CD4-positive, alpha-beta T cell treated with Interleukin-1 beta for 1 hour (primary cell): ENCODE measurements at places on chromosomes 7 and 10.

GRCh38 chr7:156515911-156516790 is 124.4 kb upstream of the RNF32 start:
- no peak for DNase-seq

DNA sequence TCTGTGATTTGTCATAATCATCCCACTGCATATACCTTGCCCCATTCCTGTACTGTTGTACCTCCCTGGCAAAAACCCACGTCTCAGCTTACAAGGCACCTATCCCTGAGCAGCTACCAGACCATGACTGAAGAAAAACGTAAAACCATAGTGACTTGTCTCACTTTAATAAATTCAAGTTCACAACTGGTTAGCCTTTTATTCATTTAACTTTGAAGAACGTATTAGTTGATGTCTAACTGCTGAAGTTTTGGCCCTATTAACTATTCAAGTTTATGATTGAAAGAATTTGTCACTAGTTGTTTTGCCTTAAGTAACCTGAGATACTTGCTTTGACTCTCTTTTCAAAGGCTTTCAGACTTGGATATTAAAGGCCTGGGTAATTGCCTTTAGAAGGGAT is 59.7 kb downstream of the GALNT11 start:
- DNase-seq = no peak

DNA sequence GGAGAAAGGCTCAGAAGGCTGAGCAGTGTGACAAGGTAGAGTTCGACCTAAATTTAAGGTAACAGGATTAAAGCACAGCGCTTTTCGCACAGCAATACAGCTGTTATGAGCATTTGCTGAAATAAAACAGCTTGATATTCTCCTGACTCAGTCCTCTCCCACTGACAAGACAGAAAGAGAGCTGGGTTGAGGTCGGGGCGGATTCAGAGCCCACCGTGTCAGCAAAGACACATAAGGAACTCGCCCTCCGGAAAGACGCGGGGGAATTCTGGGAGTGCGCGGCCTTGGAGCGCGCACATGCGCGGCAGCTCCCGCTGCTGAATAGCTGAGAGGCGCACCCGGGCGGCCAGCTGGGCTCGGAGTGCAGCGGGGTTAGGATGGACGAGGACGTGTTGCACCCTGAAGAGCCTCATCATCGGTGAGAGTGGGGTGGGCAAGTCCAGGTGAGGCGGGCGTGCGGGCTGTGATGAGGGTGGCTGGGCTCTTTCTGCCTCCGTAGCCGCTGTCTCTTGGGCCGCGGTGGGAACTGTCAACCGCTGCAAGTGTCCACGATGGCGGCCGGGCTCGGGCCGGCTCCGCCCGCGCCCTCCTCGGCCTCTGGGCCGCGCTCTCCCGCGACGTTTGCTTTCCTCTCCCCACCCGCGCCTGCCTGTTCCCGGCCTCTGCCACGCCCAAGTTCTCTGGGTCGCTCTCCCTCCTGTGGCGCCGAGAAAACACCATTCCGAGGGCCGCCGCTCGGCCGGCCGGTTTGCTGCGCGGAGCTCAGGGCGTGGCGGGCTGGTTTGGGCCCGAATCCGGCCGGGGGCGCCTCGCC is 120.6 kb downstream of the LYZL1 start:
- DNase-seq = peak; percentile 37

GRCh38 chr7:111953611-111954010 is 252.6 kb downstream of the DOCK4 start:
- no peak for DNase-seq

GRCh38 chr10:103888113-103888841 is 29.7 kb downstream of the STN1 start:
- no peak for DNase-seq

GRCh38 chr7:10592604-10593003 is 381.1 kb upstream of the PHF14 start:
- DNase-seq = no peak

DNA sequence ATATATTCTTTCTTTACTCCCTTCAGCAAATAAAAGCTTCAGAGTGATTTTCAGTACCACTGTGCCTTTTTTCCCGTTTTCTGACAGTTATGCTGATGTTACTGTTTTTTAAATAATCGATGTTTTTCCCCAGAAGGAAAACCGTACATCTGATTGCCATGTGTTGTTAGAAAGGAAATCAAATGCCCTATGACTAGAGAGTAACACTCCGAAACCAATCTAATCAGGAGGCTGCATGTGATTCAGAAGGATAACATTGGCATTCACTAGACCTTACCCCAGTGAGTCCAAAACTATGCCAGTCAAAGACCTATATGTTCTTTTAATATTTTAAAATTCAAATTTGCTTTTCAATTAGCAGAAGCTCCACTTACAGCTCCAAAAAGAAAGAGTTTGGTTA is 116.3 kb downstream of the TMEM26 start:
- DNase-seq = no peak

GRCh38 chr7:129906700-129907099 is 46.1 kb downstream of the UBE2H start:
- peak; percentile 28 for DNase-seq

GRCh38 chr10:89836840-89837164 is 135.4 kb downstream of the KIF20B start:
- DNase-seq = no peak

GRCh38 chr10:119222537-119222936 is 15.2 kb downstream of the GRK5 start:
- DNase-seq = no peak

- DNase-seq = no peak
These were observed 121.8 kb downstream of the AOAH start for GRCh38 chr7:36602511-36602910.

- no peak for DNase-seq
These were observed 85.2 kb downstream of the POLR1F start for GRCh38 chr7:19623676-19624075.

- no peak for DNase-seq
These were observed 8.6 kb downstream of the TBATA start for GRCh38 chr10:70776455-70777005.

DNA sequence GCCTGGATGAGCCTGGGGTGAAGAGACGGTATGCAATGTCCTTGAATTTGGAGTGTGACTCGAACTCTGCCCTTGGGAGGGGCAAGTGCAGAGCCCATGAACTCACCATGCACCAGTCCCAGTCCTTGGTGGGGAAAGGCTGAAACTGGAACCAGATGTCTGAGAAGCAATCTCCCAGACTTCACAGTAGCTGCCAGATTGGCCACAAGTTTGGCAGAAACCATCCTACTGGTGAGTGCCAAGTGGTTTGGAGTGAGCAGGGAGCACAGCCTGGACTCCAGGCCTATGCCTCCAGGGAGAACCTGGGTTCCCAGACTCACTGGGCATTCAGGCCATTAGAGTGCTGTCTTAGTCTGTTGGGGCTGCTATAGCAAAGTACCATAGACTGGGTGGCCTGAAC is 99.6 kb upstream of the LYZL1 start:
- DNase-seq = no peak

- no peak for DNase-seq
These were observed 26.8 kb upstream of the DGKI start for GRCh38 chr7:137873524-137873923.

GRCh38 chr7:101180130-101180755 is at the start of gene NAT16:
TSS of gene NAT16 (minus strand) at chr7:101180293. CDS start at chr7:101174807, 5,486 bp downstream.
- no peak for DNase-seq

DNA sequence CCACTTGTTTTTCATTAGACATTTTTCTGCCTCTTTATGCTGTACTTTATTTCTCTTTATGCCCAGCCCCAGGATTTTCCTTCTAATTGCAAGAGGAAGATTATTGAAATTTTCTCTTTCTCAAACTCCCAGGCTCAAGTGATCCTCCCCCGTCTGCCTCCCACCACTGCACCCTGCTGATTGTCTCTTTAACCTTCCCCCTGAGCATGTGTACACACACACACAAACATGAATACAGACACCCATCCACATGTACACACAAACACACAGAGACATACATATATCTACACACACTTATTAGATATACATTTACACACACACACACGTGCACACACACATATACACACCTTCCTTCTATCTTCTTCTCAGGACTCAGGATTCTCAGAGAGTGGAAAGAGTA is 37.3 kb upstream of the MAP3K8 start:
- no peak for DNase-seq

- DNase-seq = no peak
These were observed 126.1 kb downstream of the AOAH start for GRCh38 chr7:36598054-36598674.

- DNase-seq = no peak
These were observed 115.3 kb downstream of the NKX6-2 start for GRCh38 chr10:132670546-132671227.

DNA sequence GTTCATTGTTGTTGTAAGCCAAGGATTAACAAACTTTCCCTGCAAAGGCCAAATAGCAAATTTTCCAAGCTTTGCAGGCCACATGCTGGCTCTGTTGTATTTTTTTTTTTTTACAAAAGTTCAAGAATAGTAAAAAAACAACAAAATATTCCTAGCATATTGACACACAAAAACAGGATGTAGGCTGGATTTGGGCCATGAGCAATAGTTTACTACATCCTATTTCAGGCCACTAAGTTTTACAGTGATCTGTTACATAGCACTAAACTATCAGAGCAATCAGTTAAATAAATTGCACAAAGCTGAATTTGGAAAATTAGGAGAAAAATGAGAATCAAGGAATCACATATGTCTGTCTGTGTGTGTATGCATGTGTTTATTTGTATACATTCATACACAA is 491.8 kb upstream of the GHITM start:
- DNase-seq = no peak

- no peak for DNase-seq
These were observed 98.0 kb upstream of the GPR26 start for GRCh38 chr10:123567984-123568739.

GRCh38 chr10:100482181-100482833 is 19.5 kb downstream of the WNT8B start:
- DNase-seq = peak; percentile 64

GRCh38 chr7:152974577-152974976 is 215.0 kb downstream of the ACTR3B start:
- DNase-seq = no peak

- no peak for DNase-seq
These were observed 812 bp downstream of the DOCK1 start for GRCh38 chr10:126905776-126906703.

DNA sequence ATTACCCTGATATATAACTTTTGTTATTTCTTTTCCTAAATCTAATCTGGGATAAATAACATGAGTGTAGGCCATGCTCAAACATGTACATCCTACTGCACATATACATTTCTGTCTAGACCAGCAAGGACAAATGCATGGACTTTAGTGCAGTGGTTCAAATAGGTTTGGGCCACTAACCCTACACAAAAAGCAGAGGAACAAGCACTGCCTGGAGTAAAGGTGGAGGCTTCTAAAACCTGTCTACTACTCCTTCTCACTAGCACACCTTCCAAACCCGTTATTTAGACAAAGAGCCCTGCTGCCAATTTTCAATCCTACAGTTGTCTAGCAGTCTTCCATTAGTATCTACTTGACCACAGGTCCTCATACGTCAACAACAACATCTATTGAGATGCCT is 34.8 kb downstream of the SGCE start:
- no peak for DNase-seq

DNA sequence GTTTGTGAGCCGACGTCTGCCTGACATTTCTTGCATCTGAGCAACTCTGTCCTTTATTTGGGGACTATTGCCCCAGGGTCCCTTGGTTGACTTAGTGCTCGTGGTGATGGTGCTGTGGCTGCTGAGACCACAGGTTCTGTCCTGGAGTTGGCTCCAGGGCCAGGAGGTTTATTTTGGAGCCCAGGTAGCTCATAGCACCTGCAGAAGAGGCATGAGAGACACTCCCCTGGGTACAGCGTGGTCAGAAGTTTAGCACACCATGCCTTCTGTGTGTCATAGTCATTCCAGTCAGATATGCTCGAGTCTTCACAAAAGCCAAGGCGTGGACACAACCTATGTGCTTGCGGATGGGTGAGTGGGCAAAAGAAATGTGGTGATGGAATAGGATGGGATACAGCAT is 496.9 kb downstream of the TCERG1L start:
- no peak for DNase-seq

DNA sequence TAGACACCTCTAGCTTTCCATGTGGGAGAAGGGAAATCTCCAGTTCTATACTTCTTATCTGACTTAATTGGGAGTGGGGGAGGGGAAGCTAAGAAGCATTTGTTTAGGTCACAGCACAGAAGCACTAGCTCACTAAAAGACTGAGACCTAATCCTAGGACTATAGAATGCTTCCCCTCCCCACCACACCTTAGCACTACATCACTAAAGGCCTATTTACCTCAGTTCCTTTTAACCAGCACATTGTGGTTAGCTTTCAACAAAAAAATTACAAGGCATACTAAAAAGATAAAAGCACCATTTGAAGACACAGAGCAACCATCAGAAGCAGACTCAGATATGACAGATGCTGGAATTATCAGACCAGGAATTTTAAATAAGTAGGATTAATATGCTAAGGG is 53.8 kb upstream of the ADRA2A start:
- no peak for DNase-seq

- peak; percentile 4 for DNase-seq
These were observed 951.6 kb downstream of the ANKRD7 start for GRCh38 chr7:119175911-119176627.

DNA sequence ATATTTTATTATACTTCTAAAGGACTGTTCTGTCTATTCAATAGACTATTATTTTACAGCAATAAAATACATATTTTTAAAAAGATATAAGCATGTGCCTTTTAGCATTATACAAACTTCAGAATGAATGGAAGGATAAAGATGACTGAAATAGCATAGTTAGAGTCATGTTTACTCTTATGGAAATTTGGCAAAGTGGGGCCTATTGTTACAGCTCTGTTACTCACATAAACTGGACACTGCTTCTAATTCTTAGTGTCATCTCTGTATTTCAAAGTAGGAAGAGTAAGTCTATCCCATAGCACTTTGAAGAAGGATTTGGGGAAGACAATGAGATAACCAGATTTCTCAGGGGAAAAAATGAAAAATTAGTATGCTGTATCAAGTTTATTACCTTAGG is 168.2 kb downstream of the SKAP2 start:
- DNase-seq = no peak

GRCh38 chr10:11757454-11757820 is 15.3 kb downstream of the ECHDC3 start:
- no peak for DNase-seq

DNA sequence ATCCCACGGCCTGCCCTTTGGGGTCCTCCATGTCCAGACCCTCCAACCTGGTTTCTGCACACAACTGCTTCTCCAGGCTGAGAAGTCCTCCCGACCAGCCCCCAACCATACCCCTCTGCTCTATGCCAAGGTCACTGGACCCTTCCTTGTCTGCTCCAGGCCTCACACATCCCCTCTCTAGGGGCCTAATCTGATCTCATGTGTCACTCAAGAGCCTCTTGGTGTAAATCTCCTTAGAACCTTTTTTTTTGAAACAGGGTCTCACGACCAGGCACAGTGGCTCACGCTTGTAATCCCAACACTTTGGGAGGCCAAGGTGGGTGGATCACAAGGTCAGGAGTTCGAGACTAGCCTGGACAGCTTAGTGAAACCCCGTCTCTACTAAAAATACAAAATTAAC is 17.5 kb upstream of the SERPINE1 start:
- no peak for DNase-seq

GRCh38 chr10:47403446-47404318 is 19.6 kb upstream of the ZNF488 start:
- DNase-seq = no peak

GRCh38 chr7:151240942-151241754 is 7.3 kb downstream of the SMARCD3 start:
- no peak for DNase-seq
